ENCODE measurements at places on chromosomes 3 and 15.

DNA sequence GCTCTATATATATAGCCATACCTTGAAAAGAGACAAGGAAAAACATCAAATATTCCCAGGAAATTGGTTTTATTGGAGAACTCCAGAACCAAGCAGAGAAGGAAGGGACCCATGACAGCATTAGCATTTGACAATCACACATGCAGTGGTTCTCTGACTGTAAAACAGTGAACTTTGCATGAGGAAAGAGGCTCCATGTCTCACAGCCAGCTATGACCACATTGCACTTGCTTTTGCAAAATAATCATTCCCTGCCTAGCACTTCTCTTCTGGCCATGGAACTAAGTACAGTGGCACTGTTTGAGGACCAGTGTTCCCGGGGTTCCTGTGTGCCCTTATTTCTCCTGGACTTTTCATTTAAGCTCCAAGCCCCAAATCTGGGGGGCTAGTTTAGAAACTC is 85.5 kb downstream of the TGFBR2 start:
- DNase-seq, result no peak

DNA sequence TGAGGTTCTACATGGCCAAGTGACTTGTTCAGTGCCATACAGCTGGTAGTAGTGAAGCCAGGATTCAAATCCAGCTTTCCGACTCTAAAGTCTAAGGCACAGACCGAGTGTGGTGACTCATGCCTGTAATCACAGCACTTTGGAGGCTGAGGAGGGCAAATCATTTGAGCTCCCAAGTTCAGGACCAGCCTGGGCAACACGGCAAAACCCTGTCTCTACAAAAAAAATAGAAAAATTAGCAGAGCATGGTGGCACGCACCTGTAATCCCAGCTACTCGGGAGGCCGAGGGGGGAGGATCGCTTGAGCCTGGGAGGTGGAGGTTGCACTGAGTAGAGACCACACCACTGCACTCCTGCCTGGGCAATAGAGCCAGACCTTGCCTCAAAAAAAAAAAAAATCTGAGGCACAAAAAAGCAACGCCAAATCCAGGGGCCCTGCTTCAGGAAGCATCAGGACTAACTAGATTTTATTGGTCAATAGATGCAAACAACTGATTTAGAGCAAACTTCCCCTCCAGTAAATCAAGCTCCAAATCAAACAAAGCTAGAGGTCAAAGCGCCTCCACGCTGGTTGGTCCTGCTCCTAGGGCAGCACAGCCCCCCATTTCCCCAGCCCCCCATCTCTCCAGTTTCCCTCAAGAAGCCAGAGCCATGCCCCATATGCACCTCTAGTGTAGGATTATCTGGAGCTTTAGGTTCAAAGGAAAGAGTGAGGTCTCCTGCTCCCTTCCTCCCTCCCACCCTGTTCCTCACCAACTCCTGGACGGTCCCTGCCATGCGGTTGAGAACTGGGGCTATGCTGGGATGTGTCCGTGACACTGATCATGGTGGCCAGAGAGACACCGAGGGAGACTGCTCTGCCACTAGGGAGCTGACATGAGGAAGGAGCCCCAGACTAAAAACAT is 2.9 kb upstream of the TNK2 start:
- DNase-seq, result no peak

DNA sequence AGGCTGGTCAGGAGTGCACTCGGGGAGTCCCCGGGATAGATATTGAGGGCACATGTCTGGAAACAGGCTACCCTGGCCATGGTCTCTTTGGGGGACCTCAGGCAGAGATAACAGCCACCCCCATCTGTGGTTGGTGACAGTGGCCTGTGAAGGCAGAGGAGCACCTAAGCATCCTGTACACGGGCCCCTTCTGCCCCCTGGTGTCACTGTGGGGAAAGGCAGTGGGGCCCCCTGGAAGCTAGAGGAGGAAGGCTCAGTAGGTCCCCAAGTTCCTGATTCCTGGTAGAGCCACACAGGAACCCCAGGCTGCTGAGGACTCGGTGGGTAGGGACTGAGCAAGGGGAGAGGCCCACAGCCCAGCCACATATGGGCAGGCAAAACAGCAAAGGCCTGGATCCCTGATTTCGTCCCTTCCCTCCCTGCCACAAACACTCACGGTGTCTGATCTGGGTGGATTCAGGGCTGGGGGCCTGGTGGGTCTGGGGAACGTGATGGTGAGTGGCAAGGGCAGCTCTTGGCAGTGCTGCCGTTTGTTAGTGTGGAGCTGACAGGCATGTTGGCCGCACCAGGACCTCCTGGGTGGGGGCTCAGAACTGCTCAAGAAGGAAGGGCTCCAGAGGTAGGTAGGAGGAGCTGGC is 14.1 kb upstream of the CXCR6 start:
- peak; percentile 49 for DNase-seq

DNA sequence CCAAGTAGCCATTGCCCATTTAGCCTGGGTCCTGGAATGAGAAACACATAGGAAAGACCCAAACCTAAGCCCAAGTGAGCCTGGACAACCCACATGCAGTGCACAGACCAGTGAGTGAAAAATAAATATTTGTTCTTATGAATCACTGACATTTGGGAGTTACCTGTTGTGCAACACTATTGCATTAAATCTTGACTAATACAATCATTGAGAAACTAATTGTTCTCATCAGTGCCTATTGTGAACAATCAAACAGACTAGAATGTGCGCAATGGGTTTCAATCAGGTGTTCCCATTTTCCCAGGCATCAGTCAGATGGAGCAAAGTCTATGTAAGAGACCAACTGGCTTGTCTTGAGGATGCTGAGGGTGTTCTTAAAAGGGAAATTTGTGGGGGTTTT is 54.7 kb upstream of the CNOT10 start:
- DNase-seq, result no peak

- DNase-seq, result peak; percentile 18
These were observed 86.6 kb downstream of the HMG20A start for GRCh38 chr15:77507143-77507897.

DNA sequence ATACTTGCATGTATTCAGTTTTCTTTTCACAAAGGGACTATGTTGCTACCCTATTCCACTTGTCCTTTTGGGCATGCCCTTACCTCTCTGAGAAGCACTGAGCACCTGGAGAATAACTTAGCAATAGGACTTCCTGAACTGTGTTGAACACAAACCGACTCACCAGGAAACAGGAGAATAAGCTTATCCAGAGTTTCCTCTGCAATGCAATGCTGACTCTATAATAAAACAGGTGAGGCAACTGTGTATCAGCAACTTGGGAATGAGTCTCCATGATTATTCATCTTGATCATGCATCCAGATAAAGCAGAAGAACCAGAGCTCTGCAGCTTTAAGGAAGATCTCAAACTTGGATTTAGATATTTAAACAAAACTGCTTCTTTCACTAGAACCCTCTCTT is 806.5 kb downstream of the IGSF11 start:
- DNase-seq, result no peak

GRCh38 chr3:12901623-12902045 is 60.3 kb upstream of the RPL32 start:
- DNase-seq, result peak; percentile 21

DNA sequence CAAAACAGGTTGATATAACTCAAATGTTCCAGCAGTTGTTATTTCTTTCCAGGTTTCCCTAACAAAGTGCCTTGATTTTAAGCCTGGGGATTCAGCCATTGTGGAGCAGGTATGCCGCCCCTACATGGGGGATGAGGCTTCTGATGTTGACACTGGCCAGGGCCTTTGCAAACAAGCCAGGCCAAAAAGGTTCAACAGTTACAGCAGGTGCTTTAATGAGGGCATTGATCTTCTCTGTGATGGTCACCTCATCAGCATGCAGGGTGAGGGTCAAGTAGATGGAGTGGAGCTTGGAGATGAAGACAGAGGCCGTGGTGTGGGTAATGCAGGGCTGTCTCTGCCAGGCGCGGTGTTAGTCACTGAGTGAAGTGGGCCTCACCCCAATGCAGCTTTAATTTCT is 22.6 kb upstream of the EHHADH start:
- no peak for DNase-seq

GRCh38 chr3:23239211-23240068 is 36.3 kb downstream of the UBE2E2 start:
- no peak for DNase-seq

- no peak for DNase-seq
These were observed 43.8 kb upstream of the USP50 start for GRCh38 chr15:50590288-50590687.
